ENCODE measurements at places on chromosomes 12 and 14.
A peak's percentile ranks its signal among the peaks of the same experiment; 100 is the strongest.

GRCh38 chr12:130815028-130815741, 23.9 kb downstream of the STX2 start:
- no peak for DNase-seq

GRCh38 chr14:94043756-94044475, 17.8 kb downstream of the OTUB2 start:
- no peak for DNase-seq

- DNase-seq = no peak
Measured at GRCh38 chr12:1518591-1519516, 75.5 kb downstream of the FBXL14 start.

DNA sequence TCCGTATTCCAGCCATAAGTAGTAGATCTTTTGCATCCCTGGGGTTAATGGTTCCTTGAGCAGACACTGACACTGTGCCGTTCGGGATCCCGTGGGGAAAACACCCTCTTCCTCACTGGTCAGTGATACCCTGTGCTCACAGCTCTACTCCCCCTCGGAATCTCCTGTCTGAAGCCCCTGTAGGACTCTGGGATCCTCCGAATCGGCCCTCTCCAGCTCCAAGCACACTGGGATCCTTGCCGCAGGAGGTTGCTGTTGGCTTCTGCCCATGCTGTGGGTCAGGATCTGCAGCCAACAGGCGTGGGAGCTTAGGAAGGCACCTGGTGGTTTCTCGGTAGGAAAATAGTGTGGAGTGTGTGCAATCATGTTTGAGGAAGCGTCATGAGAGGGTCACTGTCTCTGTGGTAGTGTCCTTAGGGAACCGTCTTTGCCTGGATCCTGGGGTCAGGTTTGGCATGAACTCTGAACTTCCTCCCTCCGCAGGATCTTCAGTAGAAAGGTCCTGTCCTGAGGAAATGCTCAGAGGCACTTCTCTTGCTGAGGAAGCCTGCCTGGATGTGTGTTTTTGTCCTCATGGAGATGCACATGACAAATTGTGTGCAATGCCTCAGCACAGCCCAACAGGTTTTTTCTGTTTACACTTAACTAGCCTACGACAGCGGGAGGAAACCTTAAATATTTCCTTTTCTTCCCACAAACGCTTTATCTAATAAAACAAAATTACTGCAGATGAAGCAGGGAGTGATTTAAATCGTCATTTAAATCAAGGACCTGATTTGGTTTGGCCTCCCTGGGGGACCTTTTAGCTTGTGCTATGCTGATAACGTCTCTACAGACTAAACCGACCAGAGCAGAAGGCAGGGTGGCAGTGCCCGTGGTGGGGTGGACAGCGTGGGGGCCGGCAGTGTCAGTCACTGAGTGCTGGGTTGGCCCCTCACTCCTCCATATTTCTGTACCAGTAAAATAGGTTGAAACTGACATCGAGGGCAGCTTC, 18.7 kb downstream of the FBXL14 start:
- DNase-seq = no peak

DNA sequence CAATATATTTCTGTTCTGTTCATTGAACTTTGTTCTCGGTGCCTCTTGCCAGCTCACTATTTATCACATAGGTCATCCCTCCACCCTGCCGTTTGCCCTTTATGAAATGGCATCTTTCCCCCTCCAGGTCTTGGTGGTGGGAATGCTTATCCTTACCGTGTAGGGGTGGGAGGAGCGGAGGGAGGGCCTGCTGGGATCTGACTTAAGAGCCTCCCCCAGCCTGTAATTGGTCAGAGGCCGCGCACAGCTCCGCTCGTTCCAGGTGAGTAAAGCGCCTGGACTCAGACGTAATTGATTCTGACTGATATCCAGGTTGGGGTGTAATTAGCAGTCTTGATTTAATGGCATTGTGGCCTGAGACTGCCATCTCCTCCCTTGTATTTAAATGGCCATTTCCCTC, 185.3 kb downstream of the TSPAN9 start:
- DNase-seq = no peak

- DNase-seq = no peak
Measured at GRCh38 chr12:93702707-93703315, 25.6 kb downstream of the CRADD start.

DNA sequence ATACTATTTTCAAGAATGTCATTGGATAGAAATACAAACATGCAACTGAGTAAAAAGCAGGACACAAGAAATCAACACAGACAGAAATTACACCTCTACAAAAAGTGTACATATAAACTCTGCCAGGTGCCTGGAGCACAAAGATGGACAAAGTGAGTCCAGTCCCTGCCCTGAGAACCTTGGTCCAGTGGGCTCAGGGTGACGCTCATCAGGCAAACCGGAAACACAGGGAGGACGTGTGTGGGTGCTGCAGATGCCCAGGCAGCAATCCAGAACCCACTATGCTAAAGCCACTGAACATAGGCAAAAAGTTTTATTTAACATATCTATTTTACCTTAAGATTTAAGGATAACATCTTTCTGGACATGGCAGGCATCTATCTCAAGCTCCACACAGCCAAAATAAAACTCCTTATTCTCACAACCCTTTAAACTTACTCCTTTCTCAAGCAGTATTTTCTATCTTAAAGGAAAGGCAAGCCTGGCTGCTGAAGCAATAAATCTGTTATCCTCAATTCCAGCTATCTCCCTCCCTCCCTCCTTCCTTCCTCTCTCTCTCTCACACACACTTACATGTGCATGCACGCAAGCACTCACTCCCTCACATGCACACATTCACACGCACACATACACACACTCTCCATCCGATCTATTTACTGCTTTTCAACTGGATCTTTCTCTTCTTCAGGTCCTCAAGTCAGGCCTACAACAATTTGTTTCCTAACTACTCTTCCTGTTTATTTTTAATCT, 10.2 kb downstream of the PPP1R13B start:
- DNase-seq = no peak

GRCh38 chr12:1606021-1606622, 11.7 kb upstream of the FBXL14 start:
- no peak for DNase-seq

DNA sequence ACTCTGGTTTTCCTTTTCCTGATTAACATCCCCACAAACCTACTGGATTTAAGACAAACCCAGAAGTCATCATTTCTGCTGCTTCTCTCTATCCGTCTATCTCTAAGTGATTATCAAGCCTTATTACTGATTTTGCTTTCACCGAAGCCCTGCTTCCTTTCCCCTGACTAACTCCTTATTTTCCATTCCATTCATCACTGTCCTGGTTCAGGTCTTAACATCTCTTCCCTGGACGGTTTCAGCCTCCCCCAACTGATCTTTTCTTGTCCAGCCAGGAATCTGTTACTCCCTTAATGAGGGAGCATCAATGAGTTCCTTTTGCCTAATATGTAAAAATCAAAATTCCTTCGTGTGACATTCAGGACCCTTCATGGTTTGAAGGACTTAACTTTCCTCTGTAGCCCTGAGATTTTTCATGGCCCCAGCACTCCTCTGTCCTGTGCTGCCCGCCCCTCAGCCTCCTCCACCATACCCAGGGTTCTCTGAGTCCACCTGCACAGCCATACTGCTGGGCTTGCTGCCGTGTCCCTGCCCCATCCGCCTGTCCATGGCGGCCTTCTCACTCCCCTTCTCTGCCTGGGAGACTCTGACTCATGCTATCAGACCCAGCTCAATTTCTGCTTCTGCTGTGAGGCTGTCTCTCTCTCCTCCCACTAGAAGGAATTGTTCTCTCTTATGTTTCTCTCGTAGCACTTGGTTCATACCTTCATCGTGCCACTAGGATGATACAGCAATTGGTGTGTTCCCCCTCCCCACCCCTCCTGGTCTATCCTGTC, 167.8 kb upstream of the HIF1A start:
- no peak for DNase-seq

- no peak for DNase-seq
Measured at GRCh38 chr14:52076334-52076733, 7.5 kb upstream of the NID2 start.

GRCh38 chr14:83147006-83147405, 1613.4 kb upstream of the SEL1L start:
- DNase-seq = no peak

DNA sequence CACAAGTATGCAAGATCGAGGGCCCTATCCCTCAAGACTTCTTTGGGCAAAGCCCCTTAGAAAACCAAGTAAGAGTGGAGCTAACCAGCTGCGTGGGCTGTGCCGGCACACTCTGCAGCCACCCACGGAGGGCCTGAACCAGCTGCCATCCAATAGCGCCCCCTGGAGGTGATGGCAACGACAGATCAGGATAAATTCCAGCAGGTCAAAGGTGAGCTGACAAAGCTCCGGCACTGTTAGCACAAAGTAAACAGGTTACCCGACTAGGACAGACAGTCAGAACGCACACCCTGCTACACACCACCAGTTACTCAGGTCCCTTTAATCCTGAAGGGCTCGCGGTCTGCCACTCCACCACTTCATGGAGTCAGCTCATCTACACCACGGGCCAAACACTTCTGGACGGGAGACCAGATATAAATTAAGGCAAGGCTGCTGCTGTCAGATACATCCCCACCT, 4.9 kb downstream of the ZBTB39 start:
- peak; percentile 56 for DNase-seq

DNA sequence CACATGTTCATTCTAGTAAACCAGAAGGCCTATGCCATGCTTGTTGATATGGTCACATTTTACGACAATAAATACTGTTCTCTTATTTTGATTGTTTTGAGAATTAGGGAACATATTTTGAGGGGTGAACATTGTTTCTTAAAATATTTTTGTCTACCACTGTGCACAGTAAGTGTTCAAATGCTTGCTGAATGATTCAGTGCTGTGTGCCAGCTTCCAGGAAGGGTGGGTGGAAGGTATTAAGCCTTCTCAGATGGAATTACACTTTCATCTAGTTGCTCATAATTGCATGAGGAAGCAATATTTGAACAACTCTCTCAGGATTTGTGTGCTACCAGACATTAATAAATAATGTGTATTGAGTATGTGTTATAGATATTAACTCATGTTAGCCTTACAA, 15.5 kb upstream of the TMX1 start:
- no peak for DNase-seq

GRCh38 chr12:105107171-105107493, 399 bp upstream of the WASHC4 start:
- no peak for DNase-seq

- DNase-seq = no peak
Measured at GRCh38 chr14:55123852-55124639, 5.0 kb upstream of the LGALS3 start.

GRCh38 chr12:91099341-91099740, 12.0 kb downstream of the LUM start:
- no peak for DNase-seq
